AG20443 (cell line): ENCODE measurements at places on chromosomes 13 and 19.

DNA sequence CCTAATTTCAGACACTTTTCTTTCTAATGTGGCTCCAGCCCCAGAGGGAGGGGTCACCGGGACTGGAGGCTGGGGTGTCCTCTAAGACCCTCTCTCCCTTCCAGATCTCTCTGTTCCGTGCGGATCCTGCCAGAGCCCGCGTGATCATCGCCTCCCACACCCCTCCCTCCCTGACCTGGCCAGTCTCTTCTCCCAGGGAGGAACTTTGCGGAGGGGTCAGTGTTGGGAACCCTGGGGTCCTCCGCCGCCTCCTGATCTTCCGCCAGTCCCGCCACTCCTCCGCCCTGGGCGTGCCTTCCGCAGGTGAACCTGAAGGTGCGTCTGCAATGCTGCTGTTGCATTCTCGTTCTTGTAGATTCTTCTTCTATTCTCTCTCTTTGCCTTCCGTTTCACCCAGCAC lies 9.1 kb downstream of the SOX21 start:
- DNase-seq: no peak

DNA sequence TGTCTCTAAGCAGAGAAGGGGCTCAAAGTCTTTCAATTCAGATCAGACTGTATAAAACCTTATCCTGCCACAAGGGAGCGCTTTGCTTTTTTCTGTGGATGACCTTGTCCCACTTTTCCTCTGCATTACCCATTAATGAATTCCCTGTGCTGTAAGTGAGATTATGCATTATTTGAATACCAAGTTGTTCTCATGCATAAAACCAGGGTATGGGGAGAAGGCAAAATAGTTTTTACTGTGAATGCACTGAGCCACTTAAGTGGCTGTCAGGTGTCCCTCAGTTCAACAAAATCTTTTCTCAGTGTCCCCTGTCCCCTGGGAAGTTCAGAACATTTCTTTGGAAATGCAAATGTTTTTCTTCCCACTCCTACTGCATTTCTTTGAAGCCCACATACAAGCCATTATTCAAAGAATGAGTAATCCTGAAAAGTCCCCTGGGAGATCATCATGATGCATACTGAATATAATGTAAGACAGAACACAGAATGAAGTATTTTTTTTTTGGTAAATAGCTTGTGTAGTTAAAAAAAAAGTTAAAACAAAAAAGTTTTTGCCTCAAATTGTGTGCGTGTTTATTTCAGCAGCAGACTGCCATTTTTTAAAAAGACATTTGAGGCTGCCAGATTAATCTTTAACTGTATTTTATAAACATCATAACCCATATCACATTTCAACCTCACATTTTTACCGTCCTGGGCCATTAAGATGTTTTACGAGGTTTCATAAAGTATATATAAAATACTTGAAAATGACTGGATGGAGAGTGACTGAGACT lies 506.7 kb upstream of the PCDH9 start:
- DNase-seq: no peak

DNA sequence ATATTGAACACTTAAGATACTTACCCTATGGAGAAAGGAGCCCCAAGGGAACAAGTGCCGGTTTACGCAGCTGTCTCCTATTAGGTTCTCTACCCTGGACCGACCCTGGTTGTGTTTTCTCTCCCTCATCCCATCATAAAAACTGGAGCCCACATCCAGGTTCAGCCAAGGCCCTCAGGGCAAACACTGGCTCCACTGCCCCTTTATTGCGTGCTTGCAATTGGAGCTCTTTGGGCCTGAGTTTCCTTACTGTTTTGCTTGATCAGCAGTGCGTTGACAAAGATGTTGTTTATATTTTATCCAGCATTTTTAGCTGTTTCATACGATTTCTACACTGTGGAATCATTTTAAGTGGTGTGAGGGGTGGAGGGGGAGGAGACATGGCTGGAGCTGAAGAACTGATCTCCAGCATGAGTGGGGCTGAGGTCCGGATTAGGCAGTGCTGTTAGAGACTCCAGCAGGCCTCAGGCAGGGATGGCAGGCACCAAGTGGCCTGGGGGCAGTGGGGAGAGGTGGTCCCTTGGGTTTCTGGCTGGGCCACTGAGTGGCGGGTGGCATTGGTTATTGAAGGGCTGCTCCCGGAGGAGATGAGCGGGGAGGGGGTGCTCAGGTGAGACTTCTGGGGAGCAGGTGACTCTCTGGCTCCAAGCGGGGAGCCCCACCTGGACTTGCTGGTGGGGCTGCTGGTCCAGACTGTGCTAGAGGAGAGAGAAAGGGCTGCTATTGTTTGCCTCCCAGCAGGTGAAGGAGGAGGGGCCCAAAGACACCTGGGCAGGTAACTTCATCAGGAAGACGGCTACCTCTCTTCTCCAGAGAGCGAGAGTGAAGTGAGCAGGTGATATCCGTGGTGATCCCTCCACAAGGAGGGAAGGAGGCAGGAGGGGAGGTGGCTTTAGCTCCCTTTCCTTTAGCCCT lies 62.4 kb upstream of the RNF113B start:
- no peak for DNase-seq

- DNase-seq: no peak
Measured at GRCh38 chr13:48078251-48078656, 16.6 kb downstream of the MED4 start.

DNA sequence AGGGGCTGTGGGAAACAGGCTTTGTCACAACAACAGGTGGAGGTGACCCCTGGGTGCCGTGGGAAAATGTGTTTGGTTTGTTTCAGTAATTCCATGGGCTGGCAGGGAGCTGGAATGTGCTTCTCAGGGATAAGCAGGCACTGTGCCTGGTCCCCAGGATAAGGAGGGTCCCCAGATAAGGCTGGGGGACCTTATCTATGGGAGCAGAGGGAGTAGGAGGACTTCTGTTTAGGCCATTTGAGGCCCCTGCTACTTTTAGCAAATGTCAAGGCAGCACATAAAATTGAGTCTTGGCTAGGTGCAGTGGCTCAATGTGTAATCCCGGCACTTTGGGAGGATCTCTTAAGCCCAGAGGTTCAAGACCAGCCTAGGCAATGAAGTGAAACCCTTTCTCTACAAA lies 59.5 kb downstream of the KCNC3 start:
- DNase-seq: no peak
